ENCODE measurements at places on chromosomes 5 and 9. TPM values are rescaled to one million over a fixed set of nuclear protein-coding genes. Genes with fewer than 3 reads are reported as not detected.

MORN5 gene
- not detected for total RNA-seq

TMEM215 gene
- not detected for total RNA-seq

FCHO2 gene
- total RNA-seq = 23.9 TPM

FAM219A gene
- 18.8 TPM for total RNA-seq

MAPK9 gene
- 43.1 TPM for total RNA-seq

SLC6A7 gene
- total RNA-seq = not detected

PCDHB4 gene
- 0.13 TPM for total RNA-seq

SLC36A3 gene
- total RNA-seq = not detected

RNF130 gene
- total RNA-seq = 36.5 TPM

SEMA5A gene
- total RNA-seq = 0.27 TPM

ACTBL2 gene
- total RNA-seq = not detected

APBA1 gene
- 12.1 TPM for total RNA-seq

LCN15 gene
- total RNA-seq = not detected

NR4A3 gene
- total RNA-seq = under 0.01 TPM

GADD45G gene
- 0.53 TPM for total RNA-seq

DAB2 gene
- 186 TPM for total RNA-seq

IFNA13 gene
- not detected for total RNA-seq

UCK1 gene
- total RNA-seq = 14.4 TPM

STC2 gene
- 47.5 TPM for total RNA-seq

SRA1 gene
- 20.5 TPM for total RNA-seq

CDH12 gene
- not detected for total RNA-seq

MSX2 gene
- total RNA-seq = 0.79 TPM

AMBP gene
- total RNA-seq = not detected

PCYOX1L gene
- 12.1 TPM for total RNA-seq

SPATA31D4 gene
- not detected for total RNA-seq

LHX2 gene
- not detected for total RNA-seq

OR2K2 gene
- total RNA-seq = not detected

FBLL1 gene
- 0.07 TPM for total RNA-seq

CEL gene
- total RNA-seq = 0.14 TPM

IFNA21 gene
- not detected for total RNA-seq

ZNG1F gene
- 8.9 TPM for total RNA-seq

KCNIP1 gene
- total RNA-seq = not detected

PCDHAC1 gene
- total RNA-seq = under 0.01 TPM

PLPP7 gene
- total RNA-seq = 0.65 TPM

PCDHA13 gene
- not detected for total RNA-seq

Measured in thoracic aorta endothelial cell (primary cell).